ENCODE measurements at places on chromosomes 12 and 14.

- DNase-seq, result peak; percentile 67
Measured at GRCh38 chr12:92208613-92209121, 63.0 kb upstream of the BTG1 start.

DNA sequence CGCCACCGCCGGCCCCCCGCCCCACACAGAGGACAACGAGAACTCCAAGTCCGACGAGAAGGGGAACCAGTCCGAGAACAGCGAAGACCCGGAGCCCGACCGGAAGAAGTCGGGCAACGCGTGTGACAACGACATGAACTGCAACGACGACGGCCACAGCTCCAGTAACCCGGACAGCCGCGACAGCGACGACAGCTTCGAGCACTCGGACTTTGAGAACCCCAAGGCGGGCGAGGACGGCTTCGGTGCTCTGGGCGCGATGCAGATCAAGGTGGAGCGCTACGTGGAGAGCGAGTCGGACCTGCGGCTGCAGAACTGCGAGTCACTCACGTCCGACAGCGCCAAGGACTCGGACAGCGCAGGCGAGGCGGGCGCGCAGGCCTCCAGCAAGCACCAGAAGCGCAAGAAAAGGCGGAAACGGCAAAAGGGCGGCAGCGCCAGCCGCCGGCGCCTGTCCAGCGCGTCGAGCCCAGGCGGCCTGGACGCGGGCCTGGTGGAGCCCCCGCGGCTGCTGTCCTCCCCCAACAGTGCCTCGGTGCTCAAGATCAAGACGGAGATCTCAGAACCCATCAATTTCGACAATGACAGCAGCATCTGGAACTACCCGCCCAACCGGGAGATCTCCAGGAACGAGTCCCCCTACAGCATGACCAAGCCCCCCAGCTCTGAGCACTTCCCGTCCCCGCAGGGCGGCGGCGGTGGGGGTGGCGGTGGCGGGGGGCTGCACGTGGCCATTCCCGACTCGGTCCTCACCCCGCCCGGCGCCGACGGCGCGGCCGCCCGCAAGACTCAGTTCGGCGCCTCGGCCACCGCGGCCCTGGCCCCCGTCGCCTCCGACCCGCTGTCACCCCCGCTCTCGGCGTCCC lies 150.9 kb downstream of the EGLN3 start:
- no peak for DNase-seq

GRCh38 chr12:98653866-98654493 lies 8.9 kb downstream of the APAF1 start:
- peak; percentile 63 for DNase-seq

GRCh38 chr14:72723858-72724530 lies 169.9 kb downstream of the DPF3 start:
- peak; percentile 84 for DNase-seq

DNA sequence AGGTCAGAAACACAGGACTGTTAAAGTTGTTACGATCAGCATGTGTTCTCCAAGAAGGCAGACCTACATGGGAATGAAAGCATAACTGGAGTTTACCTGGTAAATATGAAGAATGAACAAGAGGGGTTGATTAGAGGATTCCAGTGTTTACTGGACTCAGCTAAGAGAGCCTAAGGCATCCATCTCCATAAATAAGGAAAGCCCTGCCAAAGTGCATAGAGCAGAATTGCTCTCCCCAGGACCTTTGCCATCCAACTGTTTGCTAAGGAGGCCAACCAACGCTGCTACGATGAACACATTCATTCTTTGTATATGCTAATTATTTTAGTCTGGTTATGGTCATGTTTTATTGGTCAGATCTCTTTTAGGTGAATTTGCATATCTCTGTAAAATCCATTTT lies 17.1 kb upstream of the PAWR start:
- DNase-seq, result no peak

GRCh38 chr12:9760120-9760519 lies 581 bp downstream of the CD69 start:
- no peak for DNase-seq

- DNase-seq, result no peak
Measured at GRCh38 chr14:93520053-93520607, 89.4 kb downstream of the UNC79 start.

DNA sequence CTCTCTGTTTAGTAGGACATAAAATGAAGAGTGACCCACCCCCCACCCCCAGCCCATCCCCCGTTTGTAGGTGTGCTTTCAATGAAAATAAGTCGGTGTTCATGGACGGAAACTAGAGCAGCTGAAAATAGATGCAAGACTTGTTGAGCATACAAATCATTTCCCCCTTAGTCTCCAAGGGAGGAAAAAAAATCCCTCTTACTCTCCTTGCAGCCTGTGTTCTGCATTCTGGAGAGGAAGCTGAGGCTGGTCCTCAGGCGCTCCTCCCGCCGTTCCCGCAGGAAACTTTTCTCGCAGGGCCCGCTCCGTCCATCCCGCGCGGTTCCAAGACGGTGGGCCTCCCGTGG lies 259.0 kb upstream of the E2F7 start:
- no peak for DNase-seq

DNA sequence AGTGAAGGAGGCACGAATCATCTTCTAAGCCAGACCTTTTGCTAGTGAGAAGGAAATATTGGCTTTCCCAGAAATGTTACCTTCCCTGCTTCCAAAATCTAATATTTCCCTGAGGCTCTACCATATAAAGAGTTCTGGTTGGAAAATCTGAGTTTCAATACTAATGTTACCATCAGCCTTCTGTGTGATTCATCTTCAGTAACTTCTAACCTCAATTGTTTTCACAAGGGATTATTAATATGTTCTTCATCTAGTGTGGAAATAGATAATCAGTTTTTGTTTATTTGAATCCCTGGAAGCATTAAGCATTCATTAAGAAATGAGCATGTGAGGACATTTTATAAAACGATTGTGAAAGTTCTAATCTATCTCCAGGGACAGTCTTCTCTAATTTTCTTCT lies 720.9 kb downstream of the AACS start:
- no peak for DNase-seq

- DNase-seq, result no peak
Measured at GRCh38 chr14:105250986-105251385, 2.7 kb downstream of the BTBD6 start.

All from fibroblast of skin of scalp (primary cell).